DMS53 (cell line): ENCODE measurements at places on chromosomes 7 and 10.

- no peak for DNase-seq
Observed at GRCh38 chr7:7479275-7479805, 56.3 kb downstream of the COL28A1 start.

DNA sequence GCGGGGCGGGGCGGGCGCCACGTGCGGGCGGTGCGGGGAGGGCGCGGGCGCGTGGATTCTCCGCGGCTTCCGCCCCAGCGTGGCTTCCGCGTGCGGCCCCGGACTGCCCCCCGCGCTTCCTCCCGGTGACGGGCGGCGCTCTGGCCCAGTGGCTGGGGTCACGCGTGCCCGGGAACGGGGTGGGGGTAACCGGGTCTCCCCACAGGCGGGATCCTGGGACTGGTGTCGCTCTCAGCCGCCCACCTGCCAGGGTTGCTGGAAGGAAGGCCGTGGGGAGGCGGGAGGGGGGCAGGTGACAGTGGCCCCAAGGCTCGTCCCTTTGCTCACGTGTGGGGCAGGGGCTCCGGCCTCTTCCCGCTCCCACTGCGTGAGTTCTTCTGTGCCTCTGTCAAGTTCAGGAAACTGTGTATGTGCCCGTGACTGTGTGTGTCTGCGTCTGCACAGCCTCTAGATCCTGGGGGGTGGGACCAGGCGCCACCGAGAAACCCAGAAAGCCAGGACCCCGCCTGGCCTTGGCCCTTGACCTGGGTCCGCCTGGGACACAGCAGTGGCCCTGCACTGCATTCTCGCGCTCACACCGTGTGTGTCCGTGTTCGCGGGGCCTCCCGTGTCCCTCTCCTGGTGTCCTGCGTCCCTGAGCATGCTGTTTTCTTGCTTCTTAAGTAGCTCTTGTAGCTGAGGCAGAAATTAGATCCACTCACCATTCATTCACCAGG, 919 bp downstream of the MAFK start:
- DNase-seq = peak; percentile 69

GRCh38 chr7:141362580-141363435, 188.4 kb upstream of the AGK start:
- no peak for DNase-seq

DNA sequence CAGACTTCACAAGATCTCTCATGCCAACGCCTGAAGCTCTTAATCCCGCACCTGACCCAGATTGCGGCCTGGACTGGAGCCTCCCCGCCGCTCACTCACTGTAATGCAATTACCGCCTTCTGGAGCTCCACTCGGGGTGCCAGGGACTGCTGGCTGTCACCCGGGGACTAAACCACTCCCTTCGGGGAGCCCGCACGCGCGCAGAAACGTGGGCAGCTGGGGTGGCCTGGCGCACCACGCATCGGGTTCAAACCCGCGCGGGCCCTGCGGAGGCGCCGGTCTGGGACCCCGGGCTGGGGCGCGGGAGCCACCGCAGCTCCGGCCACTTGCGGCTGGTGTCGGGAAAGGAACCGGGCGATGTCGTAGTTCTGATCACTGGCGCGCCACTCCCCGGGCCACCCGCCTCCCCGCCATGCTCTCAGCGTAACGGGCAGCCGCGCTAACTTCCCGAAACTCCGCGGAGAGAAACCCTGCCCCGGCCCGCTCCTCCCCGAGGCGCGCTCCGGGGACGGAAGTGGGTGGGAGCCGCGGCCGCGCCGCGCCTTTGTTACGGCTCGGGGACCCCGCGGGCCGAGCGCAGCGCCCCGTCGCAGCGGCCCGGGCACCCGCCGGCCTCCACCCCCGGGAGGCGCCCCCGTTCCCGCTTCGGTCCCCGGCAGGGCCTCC, 100.3 kb upstream of the SVIL start:
- DNase-seq = peak; percentile 79

GRCh38 chr7:99898836-99899235, 20.5 kb downstream of the TRIM4 start:
- no peak for DNase-seq

- DNase-seq = no peak
Observed at GRCh38 chr10:8272794-8273425, 218.4 kb downstream of the GATA3 start.

DNA sequence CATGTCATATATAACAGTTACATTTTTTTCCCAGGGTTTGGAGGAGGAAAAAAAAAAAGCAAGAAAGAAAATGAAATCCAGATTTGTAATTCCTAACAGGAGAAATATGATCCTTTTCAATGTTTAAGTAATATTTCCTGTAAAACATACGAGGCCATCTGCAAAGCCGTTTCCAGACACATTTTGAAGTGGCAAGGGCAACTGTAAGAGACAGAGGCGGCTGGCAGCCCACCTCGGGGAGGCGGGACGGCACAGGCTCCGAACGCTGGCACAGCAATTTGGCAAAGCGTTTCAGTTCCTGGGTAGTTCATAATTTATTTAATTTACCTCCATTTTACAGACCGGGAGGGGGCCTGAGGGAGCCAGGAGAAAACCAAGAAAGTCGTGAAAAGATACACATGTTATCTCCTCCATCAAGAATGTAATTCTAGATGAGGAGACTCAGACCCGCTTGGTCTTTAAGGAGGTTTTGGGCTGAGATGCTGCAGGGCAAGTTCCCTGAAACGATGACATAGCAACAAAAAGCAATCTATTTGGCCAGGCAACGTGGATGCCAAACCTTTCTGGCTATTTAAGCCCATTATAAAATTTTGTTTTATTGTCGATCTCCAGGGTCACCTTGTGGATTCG, 448.5 kb upstream of the MKI67 start:
- DNase-seq = no peak

DNA sequence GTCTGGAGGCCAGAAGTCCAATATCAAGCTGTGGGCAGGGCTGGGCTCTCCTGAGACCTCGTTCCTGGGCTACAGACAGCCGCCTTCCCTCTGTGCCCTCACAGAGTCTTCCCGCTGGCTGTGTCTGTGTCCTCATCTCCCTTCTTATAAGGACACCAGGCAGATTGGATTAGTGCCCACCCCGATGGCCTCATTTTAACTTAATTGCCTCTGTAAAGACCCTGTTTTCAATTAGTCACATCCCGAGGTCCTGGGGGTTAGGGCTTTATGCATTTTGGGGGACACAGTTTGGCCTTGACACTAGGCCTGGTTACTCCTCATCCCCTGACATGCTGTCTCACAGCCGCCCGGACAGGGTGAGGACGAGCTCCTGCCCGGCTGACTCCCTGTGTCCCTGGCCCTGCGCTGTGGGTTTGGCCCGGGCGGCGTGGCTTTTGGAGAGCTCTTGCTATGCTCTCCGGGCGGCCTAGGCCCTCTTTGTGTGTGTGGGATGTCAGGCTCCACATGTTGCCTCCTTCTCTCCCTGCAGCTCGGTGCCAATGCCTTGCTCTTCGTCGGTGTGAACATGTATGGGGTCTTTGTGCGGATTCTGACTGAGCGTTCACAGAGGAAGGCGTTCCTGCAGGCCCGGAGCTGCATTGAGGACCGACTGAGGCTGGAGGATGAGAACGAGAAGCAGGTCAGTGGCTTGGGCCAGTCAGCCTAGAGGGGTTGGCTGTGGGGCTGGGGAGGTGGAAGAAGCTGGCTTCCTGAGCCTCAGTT, 18.2 kb downstream of the ADCY1 start:
- DNase-seq = no peak

DNA sequence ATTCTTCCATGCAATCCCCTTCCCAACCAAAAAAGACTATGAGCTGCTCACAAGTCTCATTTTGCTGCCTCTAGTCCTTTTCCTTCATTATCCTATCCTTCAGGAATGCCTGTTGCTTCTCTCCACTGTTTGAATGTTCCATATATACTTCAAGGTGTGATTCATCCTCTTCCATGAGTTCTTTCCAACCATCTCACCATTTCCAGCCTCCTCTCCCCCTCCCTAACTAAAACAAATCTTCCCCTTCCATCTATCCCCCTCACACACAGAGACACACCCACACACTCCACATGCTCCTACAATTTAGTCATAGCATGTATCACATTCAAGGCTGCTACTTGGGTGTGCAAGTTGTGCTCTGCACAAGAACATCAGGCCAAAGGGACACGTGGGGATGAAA, 254.3 kb downstream of the DYNC1I1 start:
- no peak for DNase-seq

- no peak for DNase-seq
Observed at GRCh38 chr10:85655411-85655810, 711.2 kb downstream of the GRID1 start.

- DNase-seq = no peak
Observed at GRCh38 chr7:1639071-1639470, 31.0 kb upstream of the ELFN1 start.

DNA sequence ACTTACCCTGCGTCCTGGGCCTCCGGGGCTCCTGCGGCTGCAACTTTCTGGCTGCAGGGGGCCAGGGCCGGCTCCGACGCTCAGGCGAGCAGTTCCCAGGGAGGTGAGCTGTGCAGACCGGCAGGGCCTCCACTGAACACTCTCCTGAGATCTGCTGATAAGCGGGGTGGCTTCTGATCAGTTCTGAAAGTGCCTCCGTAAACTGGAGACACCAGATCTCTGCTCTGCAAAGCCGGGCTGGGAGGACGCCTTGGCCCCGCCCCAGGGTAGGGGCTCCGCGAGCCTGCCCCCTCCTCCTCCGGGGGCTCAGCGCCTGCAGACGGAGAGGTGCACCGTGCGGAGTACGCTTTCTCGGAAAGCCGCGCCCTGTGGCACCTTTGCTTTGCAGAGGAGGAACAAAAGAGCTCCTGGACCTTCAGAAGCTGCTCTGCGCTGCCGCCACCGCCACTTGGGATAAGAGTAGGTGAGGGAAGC, 141.3 kb upstream of the VKORC1L1 start:
- DNase-seq = no peak

GRCh38 chr7:55101359-55101758, 82.5 kb downstream of the EGFR start:
- no peak for DNase-seq

- DNase-seq = no peak
Observed at GRCh38 chr7:133575726-133576440, 323.0 kb downstream of the EXOC4 start.

DNA sequence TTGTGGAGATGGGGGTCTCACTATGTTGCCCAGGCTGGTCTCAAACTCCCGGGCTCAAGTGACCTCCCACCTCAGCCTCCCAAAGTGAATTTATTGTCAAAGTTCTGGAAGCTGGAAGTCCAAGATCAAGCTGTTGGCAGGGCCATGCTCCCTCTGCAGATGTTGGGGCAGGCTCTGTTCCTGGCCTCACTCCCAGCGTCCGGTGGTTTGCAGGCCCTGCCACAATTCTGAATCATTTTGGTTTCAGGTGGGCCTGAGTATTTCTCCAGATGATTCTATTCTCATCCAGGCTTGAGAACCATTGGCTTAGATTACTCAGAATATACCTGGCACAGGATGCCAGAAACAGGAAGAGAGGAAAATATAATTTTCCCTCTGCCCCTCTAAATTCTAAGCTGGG, 737.4 kb downstream of the TNS3 start:
- DNase-seq = no peak

DNA sequence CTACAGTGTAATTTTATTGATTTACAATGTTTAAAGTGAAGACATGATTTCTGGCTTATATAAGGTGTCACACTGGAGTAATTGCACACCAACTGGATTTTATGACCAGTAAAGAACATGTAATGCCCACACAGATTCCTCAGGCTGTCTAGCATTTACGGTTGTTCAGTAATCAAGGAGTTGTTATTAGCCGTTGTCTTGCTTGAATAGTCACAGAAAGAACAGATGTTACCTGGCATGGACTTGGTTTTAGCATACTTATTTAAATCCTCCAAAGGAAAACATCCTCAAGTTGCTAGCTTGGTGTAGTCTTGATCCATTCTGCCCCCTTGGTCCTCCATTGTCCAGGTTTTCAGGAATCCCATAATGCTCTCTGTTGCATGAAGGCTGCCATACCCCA, 65.8 kb downstream of the POU6F2 start:
- no peak for DNase-seq

DNA sequence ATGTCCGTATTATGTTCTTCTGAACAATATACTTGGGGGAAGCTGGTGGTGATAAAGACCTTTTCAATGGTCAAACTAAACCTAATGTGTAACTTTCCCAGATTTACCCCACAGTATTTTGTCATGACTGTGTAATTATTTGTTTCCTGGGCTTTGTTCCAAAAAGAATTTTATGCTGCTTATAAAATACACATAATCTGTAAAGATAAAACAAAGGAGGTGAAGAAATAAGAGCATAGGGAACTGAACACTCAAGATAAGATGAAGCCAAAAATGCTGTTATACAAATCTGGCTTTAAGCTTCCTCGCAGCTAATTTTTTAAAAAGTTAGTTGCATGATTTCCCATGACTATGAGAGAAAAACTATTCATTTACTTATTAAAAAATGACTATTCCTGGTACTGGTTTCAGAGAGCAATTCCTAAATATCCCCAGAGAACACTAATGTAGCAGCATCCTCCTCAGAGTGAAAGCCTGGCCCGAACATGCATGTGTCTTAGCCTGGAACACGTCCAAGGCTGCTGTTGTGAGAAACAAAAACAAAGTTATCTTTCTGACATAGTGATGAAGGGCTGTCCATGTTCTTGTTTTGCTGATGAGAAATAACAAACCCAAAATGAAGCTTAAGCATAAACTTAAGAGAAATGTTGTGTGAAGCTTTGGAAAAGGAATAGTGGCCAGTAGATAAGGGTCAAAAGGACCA, 33.9 kb downstream of the MALSU1 start:
- no peak for DNase-seq

DNA sequence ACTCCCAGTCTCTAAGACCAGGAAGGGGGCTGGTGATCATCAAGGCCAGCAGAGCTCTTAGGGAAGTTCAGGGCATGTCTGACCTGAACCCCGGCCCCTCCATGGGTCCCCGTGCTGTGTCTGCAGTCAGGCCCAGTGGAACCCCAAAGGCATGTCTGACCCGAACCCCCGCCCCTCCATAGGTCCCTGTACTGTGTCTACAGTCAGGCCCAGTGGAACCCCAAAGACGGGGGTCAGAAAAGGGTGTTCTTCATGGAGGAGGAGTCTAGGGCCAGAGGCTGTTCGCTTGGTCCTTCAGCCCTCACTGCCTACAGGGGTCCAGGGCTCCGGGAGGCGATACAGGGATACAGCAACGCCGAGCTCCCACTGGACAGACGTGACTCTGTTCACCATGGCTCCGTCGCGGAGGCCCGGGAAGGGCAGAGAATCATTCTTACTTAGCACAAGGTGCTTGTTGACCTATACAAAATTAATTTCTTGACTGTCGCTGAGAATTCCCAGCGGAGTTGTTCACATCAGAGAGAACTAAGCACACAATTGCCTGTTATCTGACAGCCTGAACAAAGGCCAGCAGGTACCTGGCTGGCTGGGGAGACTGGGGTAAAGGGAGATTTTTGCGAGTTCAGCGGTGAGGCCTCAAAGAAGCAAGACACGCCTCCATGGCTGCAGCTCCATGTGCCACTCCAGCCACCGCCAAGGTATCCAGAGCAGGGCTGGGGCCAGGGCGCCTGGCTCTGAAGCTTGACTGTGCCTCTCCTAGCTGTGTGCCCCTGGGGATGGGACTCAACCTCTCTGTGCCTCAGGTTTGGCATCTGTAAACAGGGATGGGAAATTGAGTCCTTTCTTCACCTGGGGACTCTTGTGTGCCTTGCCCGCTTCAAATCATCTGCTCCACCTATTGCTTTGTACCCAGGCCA, 26.8 kb downstream of the EN2 start:
- DNase-seq = no peak

- peak; percentile 57 for DNase-seq
Observed at GRCh38 chr10:122327237-122328206, 47.0 kb upstream of the PLEKHA1 start.
